ENCODE measurements at places on chromosomes 1 and 21. TPM values are rescaled to one million over a fixed set of nuclear protein-coding genes. Genes with fewer than 3 reads are reported as not detected.

- no peak for DNase-seq
Measured at GRCh38 chr1:107138166-107138565, 2.7 kb upstream of the NTNG1 start.

DNA sequence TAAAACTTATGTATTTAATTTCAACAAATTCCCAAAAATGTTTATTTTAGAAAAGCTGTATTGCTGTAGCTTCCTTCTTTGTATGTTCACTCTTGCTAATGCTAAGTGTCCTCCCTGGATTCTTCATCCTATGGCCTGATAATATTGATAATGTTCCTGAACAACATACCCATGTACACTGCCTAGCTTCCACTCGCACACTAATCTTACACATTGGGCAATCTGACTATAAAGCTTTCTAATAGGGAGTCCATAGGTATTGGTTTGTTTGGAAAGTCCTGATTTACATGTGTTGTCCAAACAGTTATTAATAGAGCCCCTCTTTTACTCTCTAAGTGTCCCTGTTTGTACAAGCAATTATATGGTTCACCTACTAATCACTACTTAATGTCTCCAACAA is 783 bp downstream of the F13B start:
- DNase-seq = no peak

TRIM45 gene
- total RNA-seq = 1.1 TPM

DNA sequence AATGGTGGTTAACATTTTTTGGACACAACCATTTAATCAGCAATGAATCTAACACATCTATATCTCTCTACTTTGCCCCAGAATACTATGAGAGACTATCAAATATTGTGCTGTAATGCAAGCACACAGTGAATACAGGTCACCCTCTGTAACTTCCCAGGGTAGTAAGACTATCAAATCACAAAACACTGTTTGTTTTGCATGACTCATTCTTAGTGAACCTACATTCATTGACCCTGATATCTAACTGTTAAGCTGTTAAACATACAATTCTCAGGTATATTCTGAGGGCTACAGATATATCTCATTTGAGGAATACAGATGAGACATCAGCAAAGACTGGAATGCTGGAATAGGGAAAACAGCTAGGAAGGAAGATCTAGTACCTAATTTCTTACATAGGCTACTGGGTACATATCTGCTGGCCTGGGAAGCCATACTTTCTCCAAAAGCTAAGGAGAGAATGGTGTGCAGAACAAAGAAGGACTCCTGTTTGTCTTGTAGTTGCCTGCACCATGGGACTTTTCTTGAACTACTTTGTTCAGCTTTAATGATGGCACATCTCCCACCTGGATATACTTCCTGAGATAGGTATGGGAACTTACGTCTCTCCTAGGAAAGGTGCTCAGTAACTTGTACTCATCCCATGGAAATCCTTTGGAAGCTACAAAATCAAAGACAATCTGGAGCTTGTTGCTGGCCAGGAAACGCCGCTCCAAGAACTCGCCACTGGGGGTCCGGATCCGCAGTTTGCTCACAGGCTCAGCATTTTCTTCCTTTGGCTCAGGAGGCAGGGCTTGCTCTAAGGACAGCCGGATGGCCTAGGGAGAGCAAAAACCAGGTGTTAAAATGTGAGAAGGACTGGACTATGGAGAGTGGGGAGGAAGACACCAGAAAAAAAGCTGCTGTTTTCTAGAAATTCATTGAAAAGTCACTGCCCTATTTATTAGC is 51.9 kb upstream of the DMRTA2 start:
- DNase-seq = no peak

LCE1B gene
- not detected for total RNA-seq

DNA sequence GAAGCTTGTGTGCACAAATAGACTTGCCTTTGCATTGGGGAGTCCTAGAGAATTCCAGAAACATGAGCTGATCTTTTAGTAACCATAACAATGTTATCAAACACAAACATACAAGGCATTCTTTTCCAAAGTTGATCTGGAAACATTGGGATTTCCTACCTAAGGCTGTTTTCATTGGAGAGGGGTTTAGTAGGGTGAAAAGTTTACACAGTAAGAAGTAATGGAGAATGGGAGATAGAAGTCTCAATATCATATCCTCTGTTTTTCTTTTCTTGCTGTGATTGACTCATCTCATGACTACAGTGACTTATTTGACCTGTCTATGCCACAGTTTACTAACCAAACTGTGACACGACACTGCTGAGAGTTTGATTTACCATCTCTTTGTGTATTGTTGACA is 65.6 kb upstream of the PLA2G4A start:
- peak; percentile 79 for DNase-seq
